ENCODE measurements at places on chromosomes 4 and X.

DNA sequence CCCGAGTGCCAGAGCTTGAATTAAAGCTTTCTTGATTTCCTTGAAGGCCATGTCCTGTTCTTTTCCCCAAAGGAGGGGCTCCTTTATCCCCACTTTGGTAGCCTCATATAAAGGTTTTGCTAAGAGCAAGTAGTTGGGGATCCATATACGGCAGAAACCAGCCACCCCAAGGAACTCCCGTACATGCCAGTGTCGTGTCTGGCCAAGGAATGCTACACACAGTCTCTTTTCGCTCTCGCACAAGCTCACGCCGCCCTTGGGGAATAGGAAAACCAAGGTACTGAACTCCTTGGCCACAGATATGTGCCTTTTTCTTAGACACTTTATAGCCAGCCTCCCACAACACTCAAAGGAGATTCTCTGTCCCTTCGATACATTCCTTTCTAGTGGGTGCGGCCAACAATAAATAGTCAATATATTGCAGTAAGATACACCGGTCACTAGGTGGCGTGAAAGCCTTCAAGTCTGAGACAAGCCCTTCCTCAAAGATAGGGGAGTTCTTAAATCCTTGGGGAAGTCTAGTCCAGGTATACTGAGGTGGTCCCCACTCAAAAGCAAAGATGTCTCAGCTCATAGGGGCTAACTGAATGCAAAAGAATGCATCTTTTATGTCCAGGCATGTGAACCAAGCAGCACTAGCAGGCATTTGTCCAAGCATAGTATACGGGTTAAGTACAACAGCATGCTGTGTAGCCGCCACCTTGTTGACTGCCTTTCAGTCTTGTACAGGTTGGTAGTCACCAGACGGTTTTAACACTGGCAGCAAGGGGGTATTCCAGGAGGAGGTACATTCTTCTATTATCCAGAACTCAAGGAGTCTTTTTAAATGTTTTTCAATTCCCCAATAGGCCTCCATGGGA lies 57.8 kb upstream of the XAGE1B start:
- DNase-seq, result peak; percentile 11

DNA sequence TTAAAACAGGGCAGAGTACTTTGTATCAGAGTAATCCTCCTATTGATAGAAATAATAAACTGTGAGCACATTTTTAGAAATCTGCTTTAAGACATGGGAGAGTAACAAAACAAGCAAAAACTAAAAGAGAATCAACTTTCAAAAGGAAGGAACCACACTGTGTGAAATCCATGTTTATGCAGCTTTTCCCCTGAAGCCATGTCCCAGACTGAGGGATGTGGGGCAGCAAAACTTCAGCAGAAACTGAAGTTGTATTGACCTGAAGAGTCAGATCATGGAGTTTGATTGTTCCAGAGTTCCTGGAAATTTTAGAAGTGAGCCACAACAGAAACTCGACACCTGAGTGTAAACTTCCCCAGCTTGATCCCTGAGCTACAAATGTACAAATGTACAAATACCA lies 53.2 kb downstream of the COMMD8 start:
- no peak for DNase-seq

DNA sequence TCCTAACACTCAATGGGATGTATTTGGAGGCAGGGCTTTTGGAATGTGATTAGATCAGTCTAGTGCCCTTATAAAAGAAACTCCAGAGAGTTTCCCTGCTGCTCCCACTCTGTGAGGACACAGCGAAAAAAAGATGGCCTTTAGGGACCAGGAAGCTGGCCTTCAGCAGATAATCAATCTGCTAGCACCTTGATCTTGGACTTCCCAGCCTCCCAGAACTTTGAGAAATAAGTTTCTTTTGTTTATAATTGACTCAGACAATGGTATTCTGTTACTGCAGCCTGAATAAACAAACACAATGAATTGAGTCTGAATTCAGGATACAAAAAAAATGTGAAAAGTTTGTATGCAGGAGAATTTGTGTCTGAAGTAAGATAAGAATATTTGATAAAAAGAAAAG lies 842.1 kb downstream of the FSTL5 start:
- DNase-seq, result no peak

DNA sequence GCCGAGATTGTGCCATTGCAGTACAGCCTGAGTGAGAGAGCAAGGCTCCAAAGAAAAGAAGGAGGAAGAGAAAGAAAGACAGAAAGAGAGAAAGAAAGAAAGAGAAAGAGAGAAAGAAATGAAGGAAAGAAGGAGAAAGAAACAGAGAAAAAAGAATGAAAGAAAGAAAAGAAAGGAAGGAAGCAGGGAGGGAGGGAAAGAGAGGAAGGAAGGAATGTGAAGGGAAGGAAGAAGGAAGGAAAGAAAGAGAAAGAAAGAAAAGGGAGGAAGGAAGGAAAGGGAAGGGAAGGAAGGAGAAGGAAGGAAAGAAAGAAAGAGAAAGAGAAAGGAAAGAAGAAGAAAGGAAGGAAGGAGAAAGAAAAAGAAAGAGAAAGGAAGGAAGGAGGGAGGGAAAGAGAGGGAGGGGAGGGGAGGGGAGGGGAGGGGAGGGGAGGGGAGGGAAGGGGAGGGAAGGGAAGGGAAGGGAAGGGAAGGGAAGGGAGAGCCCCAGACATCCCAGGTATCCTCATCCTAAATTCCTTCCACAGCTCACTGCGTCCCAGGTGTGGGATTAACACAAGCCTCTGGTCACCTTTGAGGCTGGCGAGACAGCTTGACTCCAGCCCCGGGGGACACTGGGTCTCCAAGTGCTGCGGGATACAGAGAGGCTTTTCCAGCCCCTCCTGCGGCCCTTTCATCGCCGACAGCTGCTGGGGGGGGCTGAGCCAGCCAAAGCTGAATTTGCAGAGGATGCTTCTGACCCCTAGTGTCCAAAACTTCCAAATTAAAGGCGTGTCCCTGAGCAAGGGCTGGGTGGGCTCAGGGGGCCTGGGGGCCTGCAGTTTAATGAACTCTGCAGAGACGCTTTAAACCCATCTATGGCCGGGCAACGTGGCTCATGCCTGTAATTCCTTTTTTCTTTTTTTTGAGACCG lies 24.2 kb upstream of the CSF2RA start:
- DNase-seq, result no peak

GRCh38 chrX:86148024-86148511 lies at the start of gene DACH2:
TSS of gene DACH2 (plus strand) at chrX:86148451.
- no peak for DNase-seq

DNA sequence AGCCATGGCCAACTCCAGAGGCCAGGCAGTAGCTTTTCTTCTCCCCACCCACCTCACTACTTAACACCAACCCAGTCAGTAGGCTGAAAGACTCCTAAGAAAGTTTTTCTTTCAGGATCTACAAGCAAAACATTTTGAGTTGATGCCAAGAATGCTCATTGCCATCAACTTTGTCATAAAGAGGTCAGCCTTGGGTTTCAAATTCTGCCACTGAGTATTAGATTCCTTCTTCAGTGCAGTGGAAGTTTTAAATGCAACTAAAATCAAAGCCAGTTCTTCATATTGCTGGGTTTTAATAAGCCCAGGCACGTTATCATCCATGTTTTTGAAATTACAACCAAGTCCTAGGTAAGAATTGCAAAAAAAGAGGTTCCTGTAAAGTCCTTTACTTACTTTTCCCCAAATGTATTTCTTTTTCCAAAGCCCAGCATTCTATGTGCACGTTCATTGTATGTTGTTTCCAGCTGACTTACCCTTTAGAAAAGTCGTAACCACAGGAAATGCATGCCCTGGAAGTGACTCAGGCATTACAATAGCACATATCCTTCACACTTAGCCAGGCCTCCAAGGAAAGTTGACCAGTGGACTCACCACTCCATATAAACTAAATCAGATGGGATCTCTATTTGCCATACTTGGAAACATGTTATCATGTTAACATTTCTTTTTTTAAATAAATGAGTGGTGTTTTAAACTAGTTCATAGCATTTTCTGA lies 229.9 kb downstream of the SOX3 start:
- no peak for DNase-seq

DNA sequence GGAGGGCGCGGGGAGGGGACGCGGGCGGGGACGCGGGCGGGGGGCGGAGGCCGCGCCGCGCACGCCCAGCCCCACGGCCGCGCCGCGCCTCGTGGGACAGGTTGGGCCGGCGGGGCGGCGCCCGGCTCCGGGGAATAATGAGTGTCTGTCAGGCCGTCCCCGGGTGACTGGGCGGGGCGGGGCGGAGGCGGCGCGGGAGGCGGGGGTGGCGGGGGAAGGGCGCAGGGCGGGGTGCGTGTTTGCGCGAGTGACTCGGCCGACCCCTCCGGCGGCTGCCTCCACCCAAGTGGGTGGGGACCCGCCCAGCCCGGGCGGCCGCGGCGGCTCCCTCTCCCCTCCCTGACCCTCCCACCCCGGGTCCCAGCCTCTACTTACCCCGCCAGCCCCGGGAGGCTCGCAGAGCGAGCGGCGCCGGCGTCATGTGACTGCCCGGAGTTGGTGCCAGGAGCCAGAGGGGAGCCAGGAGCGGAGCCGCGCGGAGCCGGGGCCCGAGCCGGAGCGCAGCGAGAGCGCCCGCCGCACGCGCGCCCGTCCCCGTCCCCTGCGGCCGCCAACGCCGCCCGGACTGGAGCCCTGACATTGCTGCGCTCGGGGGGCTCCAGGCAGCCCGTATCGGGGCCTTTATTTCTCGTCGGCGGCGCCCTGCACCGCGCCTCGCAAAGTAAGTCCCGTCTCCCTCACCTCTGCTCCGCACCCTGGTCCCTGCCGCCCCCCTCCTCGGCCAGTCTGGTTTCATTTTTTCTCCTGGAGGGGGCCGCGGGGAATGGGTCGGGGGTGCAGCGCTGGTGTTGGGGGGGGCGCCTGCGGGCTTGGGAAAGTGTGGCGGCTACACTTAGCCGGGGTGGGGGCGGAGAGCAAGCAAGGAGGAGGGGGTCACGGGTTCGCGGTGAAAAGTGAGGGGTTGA lies at the start of gene KLF3:
KLF3 (plus strand) TSS at position 399 of the 905 bp plus-strand sequence. CDS start 16,427 bp downstream, outside the sequence.
- DNase-seq, result peak; percentile 24

- DNase-seq, result no peak
Measured at GRCh38 chr4:139777757-139778156, 112.1 kb downstream of the MGST2 start.

- DNase-seq, result peak; percentile 1
Measured at GRCh38 chr4:2849267-2850152, 5.9 kb downstream of the ADD1 start.

- no peak for DNase-seq
Measured at GRCh38 chr4:74315376-74315775, 7.1 kb downstream of the EPGN start.

DNA sequence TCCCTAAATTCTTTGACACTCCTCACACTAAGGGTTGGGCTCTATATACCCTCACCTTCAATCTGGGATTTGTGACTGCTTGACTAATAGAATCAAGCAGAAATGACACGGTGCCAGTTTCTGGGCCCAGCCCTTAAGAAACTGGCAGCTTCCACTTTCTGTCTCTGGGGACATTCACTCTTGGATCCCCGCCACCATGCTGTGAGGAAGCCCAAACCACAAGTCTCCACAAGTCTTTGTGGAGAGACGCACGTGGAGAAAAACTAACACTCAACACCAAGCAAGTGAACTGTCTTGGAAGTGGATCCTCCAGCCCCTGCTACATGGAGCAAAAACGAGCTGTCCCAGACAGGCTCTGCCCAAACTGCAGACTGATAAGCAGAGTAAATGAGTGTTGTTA lies 1.1 kb upstream of the EDNRA start:
- no peak for DNase-seq

DNA sequence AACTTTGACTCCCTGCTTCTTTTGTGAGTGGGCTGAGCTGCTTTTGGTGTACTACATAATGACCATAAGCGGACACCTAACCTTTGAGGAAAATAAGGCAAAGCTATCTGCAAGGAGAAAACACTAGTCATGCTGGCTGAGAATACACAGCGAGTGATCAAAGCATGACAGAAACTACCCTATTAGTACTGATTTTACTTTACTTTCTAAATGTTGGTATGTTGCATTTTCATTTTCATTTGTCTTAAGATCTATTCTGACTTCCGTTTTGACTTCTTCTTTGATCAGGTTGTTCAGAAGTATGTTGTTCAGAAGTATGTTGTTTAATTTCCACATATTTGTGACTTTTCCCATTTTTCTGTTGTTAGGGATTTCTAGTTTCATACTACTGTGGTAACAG lies 361.1 kb downstream of the TRAM1L1 start:
- no peak for DNase-seq

GRCh38 chrX:148771440-148771839 lies 271.0 kb downstream of the AFF2 start:
- no peak for DNase-seq

GRCh38 chrX:44330227-44330626 lies 13.2 kb downstream of the EFHC2 start:
- DNase-seq, result no peak

DNA sequence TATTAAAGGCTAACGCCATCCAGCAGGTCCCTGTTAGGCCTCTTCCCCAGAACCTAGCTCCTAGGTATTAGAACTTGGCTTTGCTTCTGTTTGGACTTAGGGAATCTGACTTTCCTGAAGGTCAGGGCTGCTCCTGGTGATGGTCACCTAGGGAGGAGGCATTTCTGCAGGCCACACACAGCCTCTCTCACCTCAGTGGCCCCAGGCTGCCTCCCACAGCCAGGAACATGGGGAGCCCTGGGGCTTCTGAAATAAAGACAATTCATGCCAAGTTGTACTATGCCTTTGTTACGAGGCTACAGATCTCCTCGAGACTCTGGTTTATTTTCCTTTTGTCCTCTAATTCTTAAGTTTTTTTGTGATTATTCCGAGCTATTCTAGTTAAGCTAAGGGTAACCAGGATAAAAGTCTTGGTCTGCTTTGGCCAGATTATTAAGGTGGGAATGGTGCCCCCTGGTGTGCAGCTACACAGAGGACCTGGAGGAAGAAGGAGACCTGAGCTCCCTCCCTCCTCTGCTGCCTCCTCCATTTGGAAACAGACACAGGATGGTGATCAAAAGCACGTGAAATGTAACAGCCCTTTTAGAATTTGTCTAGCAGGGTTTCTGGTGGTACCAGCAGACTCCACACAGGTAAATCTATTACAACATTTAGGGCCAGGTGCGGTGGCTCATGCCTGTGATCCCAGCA lies 131.0 kb downstream of the DCLK2 start:
- no peak for DNase-seq

GRCh38 chr4:133160853-133161252 lies 11.8 kb downstream of the PCDH10 start:
- no peak for DNase-seq

GRCh38 chrX:3462166-3462508 lies 115.7 kb upstream of the MXRA5 start:
- DNase-seq, result no peak

DNA sequence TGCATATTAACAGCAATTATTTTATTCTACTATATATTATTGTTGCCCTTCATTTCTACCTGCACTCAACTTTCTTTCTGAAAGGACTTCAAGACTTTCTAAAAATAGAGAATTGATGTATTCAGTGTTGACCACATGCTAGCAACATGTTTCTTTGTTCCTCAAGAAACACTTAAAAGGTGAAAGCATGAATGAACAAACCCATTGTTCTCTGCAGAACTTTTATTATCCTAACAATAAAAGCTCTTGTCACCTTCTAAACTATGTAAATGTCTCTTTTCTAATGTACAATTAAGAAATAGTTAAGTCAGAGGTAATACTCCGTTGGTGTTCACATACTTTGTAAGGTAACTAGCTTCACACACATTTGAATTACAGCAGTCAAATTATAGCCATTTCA lies 638.7 kb downstream of the FSTL5 start:
- DNase-seq, result no peak

- peak; percentile 95 for DNase-seq
Measured at GRCh38 chr4:138910914-138911336, 104.7 kb upstream of the NOCT start.
